Epithelial cell of umbilical artery (primary cell): ENCODE measurements at places on chromosomes 6 and 20. TPM values are rescaled to one million over a fixed set of nuclear protein-coding genes. Genes with fewer than 3 reads are reported as not detected.

The ANGPT4 gene
- total RNA-seq = not detected in 2 replicates

The CITED2 gene
- total RNA-seq = 20.5 and 26.0 TPM in 2 replicates

The C6orf141 gene
- 2.6 and 2.7 TPM in 2 replicates for total RNA-seq

The MYB gene
- total RNA-seq = under 0.01 TPM in 1 of 2 replicates, not detected in the other

The ITPA gene
- total RNA-seq = 37.2 and 53.3 TPM in 2 replicates

The JPH2 gene
- total RNA-seq = under 0.01 TPM in 1 of 2 replicates, not detected in the other

The KIF25 gene
- total RNA-seq = not detected in 2 replicates

The FILIP1 gene
- total RNA-seq = 12.2 and 16.2 TPM in 2 replicates

The CTSZ gene
- 227 and 281 TPM in 2 replicates for total RNA-seq
